ENCODE measurements at places on chromosomes 12 and 14.

GRCh38 chr12:51318846-51319599 is 5.0 kb downstream of the BIN2 start:
- peak; percentile 19 for DNase-seq

DNA sequence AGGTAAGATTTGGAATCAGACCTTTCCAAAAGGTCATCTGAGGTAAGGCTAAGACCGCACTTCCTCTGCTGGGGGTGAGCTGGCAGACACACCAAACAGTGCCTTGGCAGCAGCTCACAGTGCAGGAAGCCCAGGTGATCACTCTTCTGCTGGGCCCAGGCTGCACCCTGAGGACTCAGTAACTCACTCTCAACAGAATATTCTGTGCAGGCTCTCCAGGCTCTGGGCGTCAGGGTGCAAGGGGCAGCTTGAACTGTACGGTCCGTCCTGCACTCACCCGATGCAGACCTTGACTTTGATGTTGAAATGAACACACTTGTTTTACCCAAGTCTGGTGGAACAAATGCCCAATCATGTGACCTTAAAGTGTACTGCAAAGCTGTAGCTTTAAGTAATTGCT is 6.0 kb downstream of the ALKBH2 start:
- no peak for DNase-seq

- DNase-seq = no peak
Observed at GRCh38 chr12:82565966-82566365, 120.7 kb upstream of the TMTC2 start.

DNA sequence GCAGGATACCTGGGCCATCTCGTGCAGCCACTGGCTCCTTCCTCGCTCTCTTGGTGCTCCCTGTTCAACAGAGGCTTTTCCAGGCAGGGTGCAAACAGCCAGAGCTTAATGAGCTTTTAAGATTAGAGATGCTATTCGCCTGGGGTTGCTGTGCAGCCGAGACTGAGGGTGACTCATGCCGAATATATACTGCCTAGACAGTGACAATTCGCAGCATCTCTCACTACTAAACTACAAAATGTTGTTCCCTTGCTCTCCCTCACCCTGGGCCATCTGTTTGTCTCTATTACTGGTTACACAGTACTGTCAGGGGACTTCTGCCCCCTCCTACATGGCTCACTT is 26.0 kb upstream of the TESC start:
- DNase-seq = peak; percentile 28

DNA sequence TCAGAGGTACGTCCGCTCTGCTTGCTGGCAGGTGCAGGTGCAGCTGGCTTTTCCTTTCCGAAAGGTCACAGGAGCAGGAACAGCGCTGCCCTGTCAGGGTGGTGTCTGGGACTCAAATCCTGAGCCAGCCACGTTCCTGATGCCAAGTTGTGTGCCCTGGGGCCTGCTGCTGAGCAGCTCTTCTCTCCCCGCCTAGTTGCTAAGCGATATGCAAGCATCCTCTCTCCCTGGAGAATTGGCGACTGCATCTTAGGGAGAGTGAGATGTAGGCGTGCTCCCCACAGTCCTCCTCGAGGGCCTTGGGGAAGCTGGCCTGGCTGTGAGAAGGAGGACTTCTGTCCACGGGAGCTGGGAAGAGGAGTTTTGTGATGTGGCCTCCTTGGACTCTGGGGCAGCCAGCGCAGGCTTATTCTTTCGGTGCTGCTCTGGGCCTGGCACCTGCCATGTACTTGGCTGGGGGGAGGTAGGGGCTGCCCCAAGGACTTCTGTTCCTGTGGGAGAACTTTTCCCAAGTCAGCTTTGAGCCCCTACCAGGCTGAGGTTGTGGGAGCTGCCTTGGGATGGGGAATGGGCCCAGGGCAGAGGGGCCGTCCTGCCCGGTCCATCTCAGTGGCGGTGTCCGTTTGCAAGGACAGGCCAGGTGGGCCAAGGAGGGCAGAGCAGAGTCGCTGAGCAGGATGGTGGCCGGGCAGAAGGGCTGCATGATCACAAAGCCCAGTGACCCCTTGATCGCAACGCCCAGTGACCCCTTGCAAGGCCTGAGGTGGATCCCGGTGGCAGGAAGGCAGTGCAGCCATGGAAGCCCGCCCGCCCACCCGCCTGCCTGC is 183.5 kb downstream of the ADGRD1 start:
- no peak for DNase-seq

GRCh38 chr12:9243999-9244649 is 35.9 kb upstream of the PZP start:
- DNase-seq = no peak

GRCh38 chr14:54589843-54590242 is 22.9 kb downstream of the SAMD4A start:
- DNase-seq = peak; percentile 68

DNA sequence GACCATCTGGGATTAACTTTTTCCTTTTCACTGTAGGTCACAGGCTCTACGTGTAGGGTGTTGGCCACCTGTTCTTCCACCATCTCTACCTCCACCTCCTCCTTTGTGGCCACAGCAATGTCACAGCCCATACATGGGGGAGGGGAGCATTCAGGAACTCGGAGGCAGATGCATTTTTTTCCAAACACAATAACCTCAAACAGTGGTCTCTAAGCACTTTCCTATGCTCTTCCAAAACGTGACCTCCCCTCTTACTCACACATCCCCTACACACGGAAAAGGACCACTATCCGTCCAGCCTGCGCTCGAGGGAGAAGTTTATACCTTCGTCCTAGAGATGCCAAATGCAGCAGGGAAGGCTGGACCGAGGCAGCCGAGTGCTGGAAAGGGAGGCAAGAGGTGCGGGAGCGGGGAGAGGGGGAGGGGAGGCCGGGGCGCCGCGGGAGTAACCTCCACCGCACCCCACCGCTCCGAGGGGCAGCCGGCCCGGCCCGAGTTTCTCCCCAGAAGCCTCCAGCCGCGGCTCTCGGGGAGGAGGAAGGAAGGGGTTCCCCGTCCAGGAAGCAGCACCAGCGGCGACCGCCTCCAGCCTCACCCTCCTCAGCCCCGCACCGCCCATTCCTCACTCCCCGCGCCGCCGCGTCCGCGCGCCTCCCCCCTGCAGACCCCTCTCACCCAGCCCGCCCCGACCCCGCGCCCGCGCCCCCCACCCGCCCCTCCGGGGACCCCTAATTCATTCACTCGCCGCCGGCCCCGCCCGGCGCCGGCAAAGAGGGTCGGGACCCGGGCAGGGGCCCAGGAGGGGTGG is 594 bp downstream of the KRAS start:
- DNase-seq = no peak

DNA sequence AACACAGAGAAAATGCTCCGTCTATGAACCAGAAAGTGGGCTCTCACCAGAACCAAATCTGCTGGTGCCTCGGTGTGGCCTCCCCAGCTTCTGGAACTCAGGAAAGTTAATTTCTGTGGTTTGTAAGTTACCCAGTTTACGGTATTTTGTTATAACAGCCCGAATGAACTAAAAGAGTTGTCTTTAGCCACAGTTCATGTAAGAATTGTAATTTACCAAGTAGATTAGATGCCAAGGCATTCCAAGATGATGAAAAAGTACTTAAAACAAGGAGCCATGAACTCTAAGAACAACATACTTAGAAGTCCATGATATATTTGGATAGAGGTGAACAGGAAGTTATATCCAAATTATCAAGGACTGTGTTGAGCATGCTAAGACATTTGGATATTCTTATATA is 259.9 kb upstream of the GARIN6 start:
- DNase-seq = no peak

- no peak for DNase-seq
Observed at GRCh38 chr12:54019091-54019811, 9.0 kb upstream of the HOXC6 start.

- no peak for DNase-seq
Observed at GRCh38 chr12:71465796-71466195, 26.2 kb downstream of the LGR5 start.

DNA sequence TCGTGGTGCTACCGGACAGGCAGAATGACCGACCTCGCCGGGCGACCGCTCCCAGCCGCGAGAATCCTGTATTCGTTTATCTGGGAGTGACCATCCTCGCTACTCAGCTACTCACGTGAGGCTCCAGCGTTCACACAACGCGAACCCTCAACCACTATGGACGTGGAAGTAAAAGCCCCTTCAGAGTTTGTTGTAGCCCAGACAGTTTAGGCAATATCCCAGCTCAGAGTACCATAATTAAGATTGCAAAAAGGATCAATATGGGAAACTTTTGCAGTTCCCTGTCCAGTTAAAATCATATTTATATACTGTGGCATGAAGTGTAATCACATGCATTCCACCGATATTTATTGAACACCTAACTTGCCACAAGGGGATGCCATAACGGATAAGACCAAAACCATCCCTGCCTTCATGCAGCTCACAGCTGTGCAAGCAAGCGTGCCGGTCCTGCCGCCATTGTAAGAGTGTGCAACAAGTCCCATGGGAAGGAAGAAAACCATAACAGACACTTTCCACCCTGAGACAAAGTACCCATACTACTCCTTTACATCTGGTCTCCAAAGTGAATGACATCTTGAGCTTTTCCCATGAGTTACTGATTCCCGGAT is 938 bp upstream of the MAX start:
- DNase-seq = peak; percentile 29

DNA sequence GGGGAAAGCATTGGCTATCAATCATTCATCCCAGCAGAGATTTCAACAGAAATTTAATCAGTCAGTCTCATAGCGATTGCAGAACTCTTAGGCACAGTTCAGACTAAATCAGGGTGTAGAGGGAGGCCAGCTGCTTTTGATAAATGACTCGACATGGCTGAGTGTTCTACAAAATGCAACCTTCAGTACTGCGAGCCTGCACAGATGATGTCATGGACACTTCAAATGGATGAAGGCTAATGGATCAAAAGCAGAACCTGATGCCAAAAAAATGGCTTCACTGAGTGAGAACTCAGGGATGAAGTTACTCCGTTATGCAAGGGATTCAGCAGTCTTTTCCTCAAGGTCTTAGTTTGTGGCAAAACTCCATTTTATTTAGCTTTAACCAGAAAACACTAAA is 167.3 kb downstream of the DACT1 start:
- DNase-seq = no peak

GRCh38 chr14:35506927-35507326 is 27.0 kb upstream of the INSM2 start:
- DNase-seq = no peak

GRCh38 chr14:57870686-57871457 is 5.0 kb upstream of the SLC35F4 start:
- no peak for DNase-seq

DNA sequence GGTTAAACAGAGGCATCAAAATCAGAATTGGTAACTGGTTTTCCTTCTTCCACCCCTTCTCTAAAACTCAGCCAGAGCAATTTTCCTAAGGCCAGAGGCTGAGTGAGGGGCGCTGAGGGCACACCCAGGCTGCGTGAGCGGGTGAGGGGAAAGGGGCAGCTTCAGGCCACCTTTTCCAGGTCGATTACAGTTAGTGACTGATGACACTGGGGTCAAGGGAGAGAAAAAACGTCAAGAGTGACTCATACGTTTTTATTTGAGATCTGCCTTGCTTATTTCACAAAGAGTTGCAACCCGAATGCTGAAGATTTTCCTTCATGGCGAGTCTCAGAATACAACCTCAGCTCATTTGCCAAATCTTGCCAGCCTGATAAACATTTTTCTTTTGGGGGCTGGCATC is 46.7 kb upstream of the EVL start:
- DNase-seq = peak; percentile 40

DNA sequence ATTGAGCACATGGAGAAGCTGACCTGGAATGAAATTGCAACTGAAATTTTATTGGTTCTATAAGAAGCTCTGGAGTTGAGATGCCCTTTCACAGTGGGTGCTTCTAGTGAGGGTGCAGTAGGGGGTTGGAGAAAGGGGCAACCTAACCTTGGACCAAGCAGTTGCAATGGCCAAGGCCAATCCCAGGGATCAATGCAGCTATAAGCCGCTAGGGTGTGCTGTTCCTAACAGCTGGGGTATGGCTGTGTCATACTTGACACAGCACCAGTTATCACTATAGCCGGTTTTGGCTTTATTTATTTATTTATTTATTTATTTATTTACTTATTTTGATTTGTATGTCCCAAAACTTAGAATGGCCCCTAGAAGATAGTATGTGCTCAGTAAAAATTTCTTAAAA is 505.9 kb downstream of the FLRT2 start:
- peak; percentile 34 for DNase-seq

DNA sequence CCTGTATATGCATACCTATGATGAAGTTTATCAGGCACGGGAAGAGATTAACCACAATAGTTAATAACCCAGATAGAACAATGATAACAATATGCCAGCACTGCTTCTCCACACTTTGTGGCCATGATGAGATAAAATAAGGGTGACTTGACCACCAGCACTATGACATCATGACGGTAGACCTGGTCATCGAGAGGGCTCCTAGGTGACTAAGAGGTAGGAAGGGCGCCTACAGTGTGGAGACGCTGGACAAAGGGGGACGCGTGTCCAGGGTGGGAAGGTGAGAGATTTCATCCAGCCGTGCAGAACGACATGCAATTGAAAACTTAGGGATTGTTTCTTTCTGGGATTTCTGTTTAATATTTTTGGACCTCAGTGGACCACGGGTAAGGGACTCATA is 221.8 kb upstream of the RTL1 start:
- no peak for DNase-seq

GRCh38 chr14:32343926-32344430 is 14.9 kb downstream of the AKAP6 start:
- no peak for DNase-seq

GRCh38 chr12:45326358-45326975 is 110.6 kb downstream of the ANO6 start:
- DNase-seq = no peak

GRCh38 chr14:49858383-49858782 is 5.8 kb upstream of the NEMF start:
- DNase-seq = no peak

DNA sequence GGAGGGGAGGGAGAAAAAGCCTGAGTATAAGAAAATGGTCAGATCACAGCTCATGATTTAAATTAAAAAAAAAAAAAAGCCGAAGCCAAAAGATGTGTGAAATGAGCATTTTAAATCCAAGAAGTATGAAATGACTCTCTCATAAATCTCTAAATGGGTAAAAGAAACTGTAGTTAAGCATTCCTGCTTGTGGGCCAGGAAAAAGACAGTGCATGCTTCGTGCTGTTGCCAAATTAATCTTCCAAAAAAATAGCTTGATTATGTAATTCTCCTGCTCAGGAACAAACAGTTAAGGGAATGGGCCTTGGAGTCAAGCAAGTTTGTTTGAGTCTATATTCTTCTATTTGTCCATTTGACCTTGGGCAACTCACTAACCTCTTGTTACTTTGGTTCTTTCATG is 325.4 kb upstream of the SEL1L start:
- DNase-seq = no peak

DNA sequence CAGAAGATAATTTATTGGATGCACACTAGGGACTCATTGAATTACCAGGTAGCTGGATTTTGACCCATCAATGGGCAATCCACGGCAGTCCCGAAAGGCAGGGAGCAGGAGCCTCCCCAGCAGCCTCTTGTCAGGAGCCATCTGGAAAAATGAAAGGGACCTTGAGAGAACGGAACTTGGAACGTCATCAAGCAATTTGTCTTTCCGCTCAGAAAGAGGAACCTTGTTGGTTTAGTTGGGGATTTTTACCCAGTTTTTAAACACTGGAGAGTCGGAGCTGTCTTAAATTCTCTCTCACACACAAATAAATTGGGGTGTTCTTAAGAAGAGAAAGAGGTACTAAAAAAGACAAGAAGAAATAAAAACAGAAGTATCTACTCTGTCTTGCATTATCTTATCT is 1351.7 kb upstream of the TMEM132C start:
- no peak for DNase-seq

GRCh38 chr12:94265539-94265938 is 117.2 kb downstream of the PLXNC1 start:
- no peak for DNase-seq

- DNase-seq = no peak
Observed at GRCh38 chr12:31589598-31589903, 1.4 kb downstream of the DENND5B start.
